ENCODE measurements at places on chromosomes 13 and 19.

GRCh38 chr19:33212436-33213172, 13.0 kb downstream of the SLC7A10 start:
- no peak for DNase-seq

DNA sequence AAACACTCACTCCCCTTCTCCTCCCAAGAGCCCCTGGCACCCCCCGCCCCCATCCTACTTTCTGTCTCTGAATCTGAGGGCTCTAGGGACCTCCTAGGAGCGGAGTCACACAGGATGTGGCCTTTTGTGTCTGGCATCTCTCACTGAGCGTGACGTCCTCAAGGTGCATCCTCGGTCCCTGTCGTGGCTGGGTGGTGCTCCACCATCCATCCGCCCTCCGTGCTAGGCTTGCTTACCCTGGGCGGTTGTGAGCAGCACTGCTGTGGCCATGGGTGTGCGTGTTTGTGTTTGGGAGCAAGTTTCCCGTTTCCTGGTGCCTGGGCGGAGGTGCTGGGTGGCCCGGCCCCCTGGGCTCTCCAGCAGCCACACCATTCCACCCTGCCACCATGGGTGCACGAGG, 12.2 kb downstream of the PLEKHJ1 start:
- DNase-seq, result no peak

- DNase-seq, result no peak
Measured at GRCh38 chr19:49344505-49345423, 9.6 kb downstream of the CD37 start.

DNA sequence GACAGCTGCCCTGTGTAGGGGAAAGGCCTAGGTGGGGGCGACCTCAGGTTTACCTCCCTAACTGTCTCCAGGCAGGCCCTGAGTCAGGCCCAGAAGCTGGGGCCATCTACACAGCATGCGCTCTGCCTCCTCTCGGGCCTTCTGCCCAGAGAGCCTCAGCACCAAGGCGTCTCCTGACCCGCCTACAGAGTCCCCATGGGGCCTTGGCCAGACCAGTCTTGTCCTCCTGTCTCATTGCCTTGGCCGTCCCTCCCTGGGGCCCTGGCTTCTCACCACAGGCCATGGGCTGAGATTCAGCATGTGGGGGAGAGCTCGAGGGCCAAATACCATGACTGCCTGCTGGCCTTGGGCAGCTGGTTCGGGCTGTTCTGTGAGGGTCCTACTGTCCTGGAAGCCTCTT, 59.0 kb downstream of the SMARCA4 start:
- no peak for DNase-seq

GRCh38 chr13:99041788-99042187, 63.9 kb upstream of the DOCK9 start:
- no peak for DNase-seq

DNA sequence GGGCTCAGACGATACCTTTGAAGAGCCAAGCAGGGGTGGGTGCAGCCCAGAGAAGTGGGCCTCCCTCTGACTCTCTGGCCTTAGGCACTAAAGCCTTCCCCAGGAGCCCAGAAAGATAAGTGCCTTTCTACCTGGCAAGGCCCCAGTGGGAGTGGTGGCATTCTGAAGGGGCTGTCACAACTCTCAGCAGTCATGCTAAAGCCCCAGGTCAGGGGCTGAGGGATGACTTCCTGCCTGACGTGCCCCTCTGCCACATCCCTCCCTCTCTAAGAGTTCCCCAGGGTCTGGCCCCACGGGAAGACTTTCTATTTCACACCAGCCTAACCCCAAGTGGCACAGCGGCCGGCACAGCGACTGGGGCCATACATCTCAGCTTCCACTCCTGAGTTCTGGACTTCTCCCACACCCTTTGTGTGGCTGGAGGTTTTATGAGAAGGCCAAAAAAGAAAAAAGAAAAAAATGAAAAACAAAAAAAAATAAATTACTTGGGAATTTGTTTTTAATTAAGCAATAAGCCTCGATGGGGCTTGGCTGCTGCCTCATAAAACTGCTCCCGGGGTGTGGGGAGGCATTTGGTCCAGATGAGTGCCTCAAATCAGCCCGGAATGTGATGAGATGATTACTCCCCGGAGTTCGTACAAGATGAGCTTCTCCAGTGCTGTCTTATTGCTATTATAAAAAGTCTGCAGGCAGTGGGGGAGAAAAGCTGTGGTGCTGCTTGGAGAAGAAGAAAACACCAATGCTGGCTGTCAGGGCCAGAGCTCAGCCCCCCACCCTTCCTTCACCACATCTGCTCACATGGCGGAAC, 28.5 kb upstream of the PLEKHF1 start:
- no peak for DNase-seq

DNA sequence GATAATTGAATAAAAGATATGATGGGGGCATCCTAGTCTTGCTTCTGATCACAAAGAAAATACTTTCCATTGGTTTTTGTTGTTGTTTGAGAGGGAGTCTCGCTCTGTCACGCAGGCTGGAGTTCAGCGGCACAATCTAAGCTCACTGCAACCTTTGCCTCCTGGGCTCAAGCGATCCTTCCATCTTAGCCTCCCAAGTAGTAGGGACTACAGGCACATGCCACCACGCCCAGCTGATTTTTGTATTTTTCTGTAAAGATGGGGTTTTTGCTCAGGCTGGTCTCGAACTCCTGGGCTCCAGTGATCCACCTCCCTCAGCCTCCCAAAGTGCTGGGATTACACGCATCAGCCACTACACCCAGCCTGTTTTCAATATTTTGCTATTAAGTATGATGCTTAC, 17.1 kb upstream of the PSMC4 start:
- DNase-seq, result no peak

DNA sequence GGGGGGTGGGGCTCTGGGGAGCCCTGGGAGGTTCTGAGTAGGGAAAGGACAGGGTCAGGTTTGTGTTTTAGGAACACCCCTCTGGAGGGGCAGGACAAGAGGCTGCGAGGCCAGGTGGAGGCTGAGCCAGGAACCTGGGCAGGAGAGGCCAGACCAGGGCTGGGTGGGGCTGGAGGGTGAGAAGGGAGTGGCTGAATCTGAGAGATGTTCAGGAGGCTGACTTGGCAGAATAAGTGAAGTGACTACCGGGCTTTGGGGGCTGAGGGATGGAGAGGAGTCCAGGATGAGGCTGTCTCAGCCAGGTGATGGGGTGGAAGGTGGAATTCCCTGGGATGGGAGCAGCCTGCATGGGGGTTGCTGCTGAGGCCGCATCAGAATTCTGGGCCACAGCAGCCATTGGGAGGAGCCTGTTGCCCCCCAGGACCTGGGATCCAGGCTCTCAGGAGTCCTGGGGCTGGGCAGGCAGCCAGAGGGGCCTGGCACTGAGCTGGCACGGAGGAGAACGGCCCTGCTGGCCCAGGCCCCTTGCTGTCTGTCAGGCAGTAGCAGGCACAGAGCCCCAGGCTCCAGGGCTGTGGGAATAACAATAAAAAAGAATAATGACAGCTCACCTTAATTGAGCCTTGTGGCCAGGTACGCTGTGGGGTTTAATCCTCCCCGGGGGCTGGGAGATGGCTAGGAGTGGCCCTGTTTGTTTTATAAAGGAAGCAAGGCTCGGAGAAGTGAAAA, 3.3 kb downstream of the PPP5C start:
- no peak for DNase-seq

Data from forelimb muscle (tissue), 1 donor.